ENCODE measurements at places on chromosomes 16 and 17.
A peak's percentile ranks its signal among the peaks of the same experiment; 100 is the strongest.

- no peaks in the 10 kb centered on the region for H3K36me3 ChIP-seq
- peaks cover 11% of the 10 kb centered on the region for H3K4me1 ChIP-seq
- H3K27me3 ChIP-seq = peaks cover 45% of the 10 kb centered on the region
- H3K27ac ChIP-seq = no peak within 1 kb of the TSS
- no peak for DNase-seq
These were observed at the start of gene WNT9B for GRCh38 chr17:46851029-46851741. Gene WNT9B, plus strand, starts transcription at chr17:46851583. Its CDS starts 56 bp downstream, at chr17:46851639.

DNA sequence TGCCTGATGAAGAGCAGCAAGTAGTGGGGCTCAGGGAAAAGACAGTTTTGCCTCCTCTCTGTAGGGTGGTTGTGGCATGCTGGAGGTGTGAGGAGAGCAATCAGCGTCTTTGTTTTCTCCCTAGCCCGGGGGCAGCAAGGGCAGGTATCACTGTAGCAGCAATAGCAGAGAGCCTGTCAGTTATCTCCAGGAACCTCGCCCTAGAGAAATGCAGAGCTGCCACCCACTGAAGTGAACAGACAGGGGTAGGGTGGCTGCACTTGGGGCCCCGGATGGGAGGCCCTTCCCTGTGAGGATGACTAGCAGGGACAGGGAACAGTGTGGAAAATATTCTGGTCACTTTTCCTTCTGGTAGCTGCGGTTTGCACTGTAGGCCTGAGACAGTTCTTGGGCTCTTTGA is 886.5 kb downstream of the CDH8 start:
- H3K27me3 ChIP-seq = no peaks in the 10 kb centered on the region
- no peak overlapping the region for H3K27ac ChIP-seq
- no peaks in the 10 kb centered on the region for H3K36me3 ChIP-seq

DNA sequence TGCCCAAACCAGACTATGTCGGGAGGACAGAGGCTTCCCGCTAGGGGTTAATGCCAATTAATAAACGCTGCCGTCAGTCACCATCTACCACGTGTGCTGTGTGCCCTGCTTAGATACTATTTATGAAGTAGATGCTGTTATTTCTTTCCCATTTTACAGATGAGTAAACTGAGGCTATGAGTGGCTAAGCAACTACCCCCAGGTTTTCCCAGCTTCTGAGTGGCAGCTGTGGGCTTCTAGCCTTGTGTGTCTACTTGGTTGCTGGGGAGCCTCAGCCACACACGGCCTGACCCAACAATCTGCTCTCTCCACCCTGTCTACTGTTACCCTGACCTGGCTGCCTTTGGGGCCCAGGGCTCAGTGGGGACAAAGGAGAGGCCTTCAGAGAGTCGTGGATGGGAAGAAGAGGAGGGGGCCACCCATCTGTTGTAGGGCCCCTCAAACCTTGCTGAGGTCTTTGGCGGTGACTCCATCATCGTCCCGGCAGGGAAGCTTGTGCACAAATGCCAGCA is 7.1 kb downstream of the GIT1 start:
- DNase-seq = no peak
- H3K27me3 ChIP-seq = no peaks in the 10 kb centered on the region
- peaks cover 14% of the 10 kb centered on the region for H3K36me3 ChIP-seq
- no peak overlapping the region for H3K4me3 ChIP-seq
- no peak overlapping the region for H3K27ac ChIP-seq

- no peaks in the 10 kb centered on the region for H3K36me3 ChIP-seq
- H3K27ac ChIP-seq = no peak overlapping the region
- DNase-seq = no peak
- no peaks in the 10 kb centered on the region for H3K27me3 ChIP-seq
- no peak overlapping the region for H3K4me3 ChIP-seq
- H3K4me1 ChIP-seq = peaks cover 4% of the 10 kb centered on the region
These were observed 17.1 kb upstream of the VWA3A start for GRCh38 chr16:22075043-22075757.

GRCh38 chr16:4137438-4137837 is 21.2 kb upstream of the ADCY9 start:
- H3K36me3 ChIP-seq = peaks cover 2% of the 10 kb centered on the region
- no peak overlapping the region for H3K4me3 ChIP-seq
- no peak overlapping the region for H3K27ac ChIP-seq

GRCh38 chr17:50221864-50222545 is 20.6 kb upstream of the COL1A1 start:
- peaks cover under 1% of the 10 kb centered on the region for H3K36me3 ChIP-seq
- H3K27ac ChIP-seq = peak overlapping the region; percentile 99
- no peaks in the 10 kb centered on the region for H3K27me3 ChIP-seq

DNA sequence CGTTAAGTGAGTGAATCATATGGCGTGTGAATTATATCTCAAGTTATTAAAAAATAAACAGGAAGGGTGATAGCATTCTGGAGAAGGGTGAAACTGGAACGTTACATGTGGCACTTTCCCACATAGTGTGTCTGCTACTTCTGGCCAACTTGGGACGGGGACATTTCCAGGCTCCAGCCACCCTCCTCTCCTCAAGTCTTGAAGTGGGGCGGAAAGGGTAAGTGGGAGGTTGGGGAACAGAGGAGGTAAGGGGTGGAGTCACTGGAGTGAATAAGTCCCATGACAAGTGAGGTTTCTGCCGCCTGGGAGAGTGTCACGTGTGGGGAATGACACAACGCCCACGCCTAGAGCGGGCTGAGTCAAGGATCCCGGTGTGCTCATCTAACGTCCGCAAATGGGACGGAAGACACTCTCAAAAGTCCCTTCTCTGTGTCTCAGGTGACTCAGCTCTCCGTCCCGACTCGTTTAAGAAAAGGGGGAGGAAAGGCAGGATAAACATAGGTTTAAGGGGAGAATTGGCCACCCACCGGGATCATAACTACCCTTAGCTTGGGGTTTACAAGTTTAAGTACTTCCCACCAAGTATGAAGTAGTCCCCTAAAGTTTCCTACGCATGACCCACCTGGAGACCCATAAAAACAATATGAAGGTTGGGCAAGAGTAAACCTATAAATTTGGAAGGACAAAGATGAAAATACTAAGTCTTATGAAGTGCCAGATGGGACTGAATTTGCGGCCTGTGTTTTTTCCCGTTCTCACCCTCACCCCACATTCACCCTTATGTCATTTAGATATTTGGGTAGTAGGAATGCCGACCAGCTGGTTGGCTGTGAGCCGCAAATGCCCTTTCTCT is 1.2 kb upstream of the SPAG9 start:
- no peak for DNase-seq
- peak overlapping the region; percentile 99 for H3K27ac ChIP-seq
- H3K4me3 ChIP-seq = peak overlapping the region; percentile 76
- H3K4me1 ChIP-seq = peaks cover 59% of the 10 kb centered on the region

DNA sequence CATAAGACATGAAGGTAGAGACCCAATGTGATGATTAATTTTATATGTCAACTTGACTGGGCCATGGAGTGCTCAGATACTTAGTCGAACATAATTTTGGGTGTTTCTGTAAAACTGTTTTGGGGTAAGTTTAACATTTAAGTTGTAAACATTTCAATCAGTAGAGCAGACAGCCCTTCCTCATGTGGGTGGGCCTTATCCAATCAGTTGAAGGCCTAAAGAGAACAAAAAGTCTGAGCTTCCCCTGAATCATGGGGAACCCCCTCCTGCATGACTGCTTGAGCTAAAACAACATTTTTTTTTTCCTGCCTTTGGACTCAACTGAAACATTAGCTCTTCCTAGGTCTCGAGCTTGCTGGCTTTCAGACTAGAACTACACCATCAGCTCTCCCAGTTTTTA is 327.3 kb upstream of the SOX9 start:
- no peak overlapping the region for H3K4me3 ChIP-seq
- H3K36me3 ChIP-seq = no peaks in the 10 kb centered on the region
- no peaks in the 10 kb centered on the region for H3K27me3 ChIP-seq
- H3K4me1 ChIP-seq = peaks cover 31% of the 10 kb centered on the region
- H3K27ac ChIP-seq = peak overlapping the region; percentile 62

DNA sequence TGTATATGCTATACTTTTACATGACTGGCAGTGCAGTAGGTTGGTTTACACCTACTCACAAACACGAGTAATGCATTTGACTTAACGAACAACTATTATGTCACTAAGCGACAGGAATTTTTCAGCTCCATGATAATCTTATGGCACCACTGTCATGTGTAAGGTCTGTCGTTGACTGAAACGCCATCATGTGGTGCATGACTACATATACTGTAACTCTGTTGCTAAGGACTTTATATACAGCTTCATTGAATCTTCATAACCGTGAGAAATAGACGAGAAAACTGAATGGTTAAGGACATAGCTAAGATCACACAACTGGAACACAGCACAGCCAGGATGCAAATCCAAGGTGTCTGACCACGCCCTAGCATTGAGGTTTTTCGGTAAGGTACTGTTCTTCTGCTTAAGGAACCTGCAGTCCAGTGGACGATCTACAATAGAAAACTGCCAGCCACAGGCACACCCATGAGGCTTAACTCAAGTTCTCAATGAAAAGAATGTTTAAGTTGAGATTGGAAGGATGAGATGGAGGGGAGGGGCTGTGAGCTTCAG is 3.3 kb downstream of the CFAP20 start:
- H3K27ac ChIP-seq = peak overlapping the region; percentile 78
- no peak overlapping the region for H3K4me3 ChIP-seq
- no peak for DNase-seq

- H3K36me3 ChIP-seq = peaks cover 12% of the 10 kb centered on the region
- peak overlapping the region; percentile 97 for H3K4me3 ChIP-seq
- H3K27ac ChIP-seq = peak overlapping the region; percentile 96
- no peak for DNase-seq
These were observed 5.7 kb downstream of the LASP1 start for GRCh38 chr17:38875477-38876075.

DNA sequence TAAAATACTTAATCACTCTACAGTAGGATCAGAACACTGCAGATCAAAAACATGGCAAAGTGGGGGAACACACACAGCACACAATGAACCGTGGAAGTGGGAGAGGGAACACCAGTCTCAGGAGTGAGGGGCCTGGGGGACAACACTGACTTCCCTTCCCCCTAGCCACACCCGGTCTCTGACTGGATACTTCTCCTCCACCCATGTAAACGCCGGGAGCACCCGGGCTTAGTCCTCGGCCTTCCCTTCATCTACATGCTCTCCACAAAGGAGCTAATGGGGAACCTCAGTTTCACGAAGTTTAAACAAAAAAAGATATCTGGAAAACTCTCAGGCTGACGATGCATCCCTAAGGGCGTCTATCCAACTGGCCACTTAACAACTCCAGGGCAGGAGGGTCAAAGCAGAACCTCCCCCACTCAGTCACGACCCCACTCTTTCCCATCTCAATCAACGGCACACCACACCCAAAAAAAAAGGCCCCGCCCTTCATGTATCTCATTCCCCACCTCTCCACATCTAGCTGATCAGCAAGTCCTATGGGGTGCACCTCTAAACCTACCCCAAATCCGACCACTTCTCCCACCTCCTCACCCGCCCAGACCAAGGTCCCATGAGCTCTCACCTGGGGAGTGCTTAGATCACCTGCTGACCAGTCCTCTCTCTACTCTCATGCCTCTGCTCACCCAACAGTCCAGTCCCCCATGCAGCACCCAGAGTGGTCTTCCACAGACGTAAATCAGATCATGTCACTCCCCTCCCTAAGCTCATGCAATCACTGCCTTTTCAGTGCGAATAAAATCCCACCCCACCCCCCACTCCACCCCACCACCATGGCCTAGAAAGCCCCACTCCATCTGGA is 7.4 kb downstream of the ZDHHC7 start:
- H3K4me1 ChIP-seq = peaks cover 84% of the 10 kb centered on the region
- peak overlapping the region; percentile 99 for H3K27ac ChIP-seq
- DNase-seq = no peak
- H3K27me3 ChIP-seq = no peaks in the 10 kb centered on the region

- H3K27me3 ChIP-seq = peaks cover 27% of the 10 kb centered on the region
- no peak overlapping the region for H3K27ac ChIP-seq
- H3K36me3 ChIP-seq = no peaks in the 10 kb centered on the region
- no peak overlapping the region for H3K4me3 ChIP-seq
These were observed 13.0 kb downstream of the AIPL1 start for GRCh38 chr17:6421700-6422604.

DNA sequence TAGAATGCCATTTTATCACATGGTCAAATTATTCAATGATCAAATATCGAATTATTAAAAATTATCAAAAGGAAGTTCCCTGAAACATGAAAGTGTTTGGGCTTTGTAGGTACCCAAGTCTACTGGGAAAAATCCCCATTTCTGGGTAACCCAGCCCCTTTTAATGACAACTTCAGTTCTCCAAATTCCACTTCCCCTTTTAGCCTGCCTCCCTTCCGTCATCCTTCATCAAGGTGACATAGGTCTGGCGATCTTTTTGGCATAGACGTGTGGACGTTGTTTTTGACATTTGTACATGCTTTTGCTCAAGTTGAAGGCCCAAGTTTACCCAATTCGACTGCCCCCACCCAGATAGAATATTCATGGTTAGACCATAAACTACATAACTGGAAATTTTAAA is 660.9 kb downstream of the MAF start:
- no peaks in the 10 kb centered on the region for H3K27me3 ChIP-seq
- no peaks in the 10 kb centered on the region for H3K36me3 ChIP-seq
- H3K4me1 ChIP-seq = no peaks in the 10 kb centered on the region
- H3K27ac ChIP-seq = no peak overlapping the region
- no peak for DNase-seq
- H3K4me3 ChIP-seq = no peak overlapping the region

DNA sequence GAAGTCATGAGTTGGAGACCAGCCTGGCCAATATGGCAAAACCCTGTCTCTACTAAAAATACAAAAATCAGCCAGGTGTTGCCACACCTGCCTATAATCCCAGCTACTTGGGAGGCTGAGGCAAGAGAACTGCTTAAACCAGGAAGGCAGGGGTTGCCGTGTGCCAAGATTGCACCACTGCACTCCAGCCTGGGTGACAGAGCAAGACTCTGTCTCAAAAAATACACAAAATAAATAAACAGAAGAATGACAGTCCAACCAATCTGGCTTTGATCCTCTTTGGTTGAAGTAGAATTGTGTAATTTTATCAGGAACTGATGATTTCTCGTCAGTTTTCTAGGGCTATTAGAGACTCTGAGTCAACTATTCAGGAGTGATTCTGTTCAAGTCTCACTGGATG is 79.4 kb downstream of the SLC5A11 start:
- H3K4me3 ChIP-seq = no peak overlapping the region
- no peak overlapping the region for H3K27ac ChIP-seq
- H3K4me1 ChIP-seq = no peaks in the 10 kb centered on the region
- no peaks in the 10 kb centered on the region for H3K27me3 ChIP-seq

DNA sequence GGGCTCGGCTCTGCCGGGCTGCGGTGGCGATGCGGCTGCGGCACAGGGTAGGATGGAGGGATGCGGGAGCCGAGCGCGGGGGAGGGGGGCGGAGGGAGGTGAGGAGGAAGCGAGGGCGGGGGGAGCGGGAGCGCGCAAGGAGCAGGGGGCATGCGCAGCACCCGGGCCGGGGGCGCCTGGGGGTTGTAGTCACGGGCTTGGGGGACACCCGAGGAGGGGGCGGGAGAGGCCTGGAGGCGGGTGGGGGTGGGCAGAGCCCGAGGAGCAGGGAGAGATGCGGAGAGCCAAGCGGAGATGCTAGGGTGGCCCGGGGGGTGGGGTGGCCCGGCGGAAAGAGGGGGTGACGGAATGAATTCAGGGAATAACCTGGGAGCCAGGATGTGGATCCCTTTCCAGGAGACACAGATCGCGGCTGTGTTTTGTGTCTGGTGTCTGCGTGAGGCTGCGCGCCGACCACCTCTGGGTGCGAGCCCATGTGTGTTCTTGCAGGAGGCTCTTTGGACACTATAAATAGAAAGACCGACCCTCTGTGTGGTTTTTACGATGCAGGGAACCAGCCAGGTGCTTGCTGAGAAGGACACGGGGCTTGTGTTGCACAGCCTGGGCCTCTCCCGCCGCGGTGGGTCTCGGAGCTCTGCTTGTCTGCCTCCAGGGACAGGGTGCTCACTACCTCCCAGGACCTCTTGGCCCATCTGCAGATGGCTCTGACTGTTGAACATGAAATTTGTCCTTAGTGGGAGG is at the start of gene STX1B:
TSS of gene STX1B (minus strand) at position 54 of the 741 bp plus-strand sequence. CDS start 242 bp downstream, outside the sequence.
- DNase-seq = no peak
- H3K4me3 ChIP-seq = peak within 1 kb of the TSS; percentile 68
- no peaks in the 10 kb centered on the region for H3K36me3 ChIP-seq
- peaks cover 17% of the 10 kb centered on the region for H3K4me1 ChIP-seq

All from chondrocyte (in vitro differentiated cells).